ENCODE measurements at places on chromosomes 2 and 18.

GRCh38 chr18:45448871-45449270 lies 166.4 kb upstream of the SLC14A2 start:
- DNase-seq, result no peak

DNA sequence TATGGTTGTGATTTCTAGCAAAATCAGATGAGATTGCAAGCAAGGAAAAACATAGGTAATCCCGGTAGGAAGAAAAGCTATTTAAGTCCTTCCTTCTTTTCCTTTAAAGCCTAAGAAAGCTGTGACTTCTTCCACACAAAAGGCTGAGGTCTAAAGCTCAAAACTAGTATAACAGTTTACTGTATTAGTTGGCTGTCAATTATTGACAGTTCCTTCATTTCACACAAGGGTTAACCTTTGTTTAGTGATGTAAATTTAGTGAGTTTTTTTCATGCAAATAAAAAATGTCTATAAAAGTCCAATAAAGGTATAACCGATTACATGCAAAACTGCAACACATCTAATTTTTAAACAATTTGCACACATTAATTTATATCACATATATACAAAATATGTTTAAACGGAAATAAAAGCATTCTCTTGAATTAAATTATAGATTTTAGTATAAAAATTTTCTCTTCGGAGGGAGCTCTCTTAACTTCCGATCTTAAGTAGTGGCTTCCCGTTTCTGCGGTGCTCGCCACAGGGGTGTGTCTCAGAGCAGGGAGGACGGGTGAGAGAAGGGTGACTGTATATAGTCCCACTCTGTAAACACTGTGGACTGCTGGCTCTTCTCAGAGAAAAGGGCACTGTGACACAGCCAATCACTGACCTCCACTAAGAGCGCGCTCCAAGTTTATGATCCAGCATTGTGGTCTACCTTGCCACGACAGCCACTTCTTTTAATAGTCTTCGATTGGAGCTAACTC lies 33.4 kb downstream of the TTR start:
- DNase-seq, result no peak

DNA sequence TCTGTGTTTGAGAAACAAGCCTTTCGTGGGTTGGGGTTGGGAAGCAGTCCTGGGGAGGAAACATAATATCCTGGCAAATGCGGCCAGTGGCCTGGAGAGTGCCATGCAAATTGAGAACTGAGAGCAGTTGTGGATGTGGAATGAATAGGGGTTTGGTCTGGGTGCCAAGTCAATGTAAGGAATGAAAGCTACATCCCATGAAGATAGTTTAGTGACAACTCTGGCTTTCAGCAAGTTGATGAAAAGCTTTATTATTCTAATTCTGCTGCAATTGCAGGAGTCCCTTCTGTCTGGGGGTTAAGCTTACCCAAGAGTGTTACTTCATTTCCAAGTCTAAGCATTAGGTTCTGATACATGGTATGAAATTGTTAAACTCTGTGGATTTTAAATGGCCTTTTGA lies 771.6 kb downstream of the DPP10 start:
- no peak for DNase-seq

- no peak for DNase-seq
Measured at GRCh38 chr2:218807626-218808025, 24.0 kb downstream of the PRKAG3 start.

GRCh38 chr2:73904952-73905351 lies 12.1 kb downstream of the ACTG2 start:
- no peak for DNase-seq

DNA sequence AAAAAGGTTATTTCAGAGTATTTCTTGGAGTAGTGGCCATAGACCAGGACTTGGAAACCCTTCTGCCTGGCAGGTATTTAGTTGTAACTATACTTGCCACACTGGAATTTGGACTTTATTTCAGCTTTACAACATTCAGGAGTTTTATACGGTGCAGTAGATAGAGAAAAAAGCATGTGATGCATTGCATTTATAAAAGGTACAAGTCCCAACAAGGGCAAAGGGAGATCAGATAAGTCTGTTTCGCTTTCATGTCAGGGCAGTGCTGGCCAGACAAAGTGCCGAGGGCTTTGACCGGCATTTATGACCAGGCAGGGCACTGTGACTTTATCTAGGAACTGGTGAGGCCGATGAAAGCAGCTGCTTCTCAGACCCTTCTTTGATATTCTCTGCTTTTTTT lies 145.4 kb downstream of the RTN4 start:
- no peak for DNase-seq

DNA sequence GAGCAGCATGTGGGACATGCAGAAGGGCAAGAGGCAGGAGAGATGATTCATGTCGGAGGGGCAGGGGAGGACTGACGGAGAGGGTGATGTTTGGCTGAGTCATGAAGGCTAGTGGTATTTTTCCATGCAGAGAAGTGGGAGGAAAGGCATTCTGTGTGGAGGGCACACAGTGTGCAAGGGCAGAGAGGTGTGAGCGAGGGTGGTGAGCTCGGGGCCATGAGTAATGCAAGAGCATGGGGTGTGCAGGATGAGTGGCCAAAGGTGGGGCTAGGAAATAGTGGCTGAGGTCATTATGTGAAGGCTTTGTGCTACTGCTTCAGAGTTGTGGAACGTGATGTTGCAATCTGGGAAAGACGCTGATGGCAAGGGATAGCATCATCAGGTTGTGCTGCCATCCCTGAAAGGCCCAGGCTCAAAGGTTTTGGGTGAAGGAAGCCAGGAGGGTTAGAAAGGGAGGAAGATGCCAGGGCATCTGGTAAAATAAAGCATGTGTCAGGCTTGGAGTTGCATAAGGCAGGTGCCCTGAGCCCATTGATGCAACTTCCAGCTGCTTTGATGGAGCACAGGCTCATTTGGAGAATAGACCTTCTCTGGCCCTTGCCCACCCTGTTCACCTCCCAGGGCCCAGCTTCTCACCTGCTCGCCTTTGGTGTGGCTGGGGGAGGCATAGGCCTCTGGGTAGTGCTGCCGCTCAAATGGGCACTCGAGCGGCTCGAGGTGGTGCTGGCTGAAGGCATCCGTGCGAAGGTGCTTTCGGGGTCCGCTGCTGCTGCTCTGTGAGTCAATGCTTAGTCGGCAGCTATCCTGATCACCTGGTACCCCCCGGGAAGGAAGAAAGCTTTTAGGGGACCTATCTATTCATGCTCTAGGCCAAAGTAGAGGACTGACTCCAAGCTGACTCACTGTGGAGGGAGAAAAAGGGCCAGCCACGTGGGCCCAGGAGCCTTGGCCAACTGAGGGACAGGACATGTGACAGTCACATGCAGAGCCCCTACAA lies 37.5 kb downstream of the PAX8 start:
- DNase-seq, result no peak

DNA sequence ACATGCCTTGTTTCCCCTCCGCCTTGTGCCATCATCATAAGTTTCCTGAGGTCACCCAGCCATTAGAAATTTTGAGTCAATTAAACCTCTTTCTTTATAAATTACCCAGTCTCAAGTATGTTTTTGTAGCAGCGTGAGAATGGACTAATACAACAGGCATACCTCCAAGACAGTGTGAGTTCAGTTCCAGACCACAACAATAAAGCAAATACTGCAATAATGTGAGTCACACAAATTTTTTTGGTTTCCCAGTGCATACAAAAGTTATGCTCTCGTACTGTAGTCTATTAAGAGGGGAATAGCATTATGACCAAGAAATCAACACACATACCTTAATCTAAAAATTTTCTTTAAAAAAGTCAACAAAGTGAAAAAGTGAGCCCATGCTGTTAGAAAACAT lies 217.2 kb downstream of the NR4A2 start:
- DNase-seq, result no peak

- no peak for DNase-seq
Measured at GRCh38 chr2:233179848-233180366, 71.6 kb upstream of the ATG16L1 start.
